ENCODE measurements at places on chromosomes 3 and 15.

GRCh38 chr3:70065696-70066253 lies 66.2 kb downstream of the SAMMSON start:
- DNase-seq, result no peak

DNA sequence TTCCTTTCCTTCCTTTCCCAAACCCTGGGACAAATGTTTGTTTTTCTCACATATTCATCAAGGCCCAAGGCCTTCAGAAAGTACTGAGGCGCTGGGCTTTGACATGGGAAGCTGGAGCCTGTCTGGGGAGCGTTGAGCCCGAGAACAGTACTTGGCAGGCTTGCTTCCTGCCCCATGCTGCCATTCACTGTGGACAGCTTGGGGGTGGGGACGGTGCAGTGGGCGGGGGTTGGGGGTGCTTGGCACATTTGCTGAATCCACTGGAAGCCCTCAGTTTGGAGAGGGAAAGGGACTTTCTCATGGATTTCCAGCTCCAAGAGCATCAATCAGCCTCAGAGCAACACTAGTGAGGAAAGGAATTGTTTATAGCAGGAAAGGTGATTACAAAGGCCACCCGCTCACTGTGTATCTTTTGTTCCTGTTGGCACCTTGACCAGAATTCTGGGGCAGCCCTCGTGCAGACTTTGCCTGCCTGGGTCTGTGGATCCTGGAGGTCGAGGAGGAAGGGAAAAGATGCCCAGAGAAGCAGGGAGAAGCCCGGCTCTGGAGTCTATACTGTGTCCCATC lies 199.8 kb upstream of the RGMA start:
- DNase-seq, result no peak

DNA sequence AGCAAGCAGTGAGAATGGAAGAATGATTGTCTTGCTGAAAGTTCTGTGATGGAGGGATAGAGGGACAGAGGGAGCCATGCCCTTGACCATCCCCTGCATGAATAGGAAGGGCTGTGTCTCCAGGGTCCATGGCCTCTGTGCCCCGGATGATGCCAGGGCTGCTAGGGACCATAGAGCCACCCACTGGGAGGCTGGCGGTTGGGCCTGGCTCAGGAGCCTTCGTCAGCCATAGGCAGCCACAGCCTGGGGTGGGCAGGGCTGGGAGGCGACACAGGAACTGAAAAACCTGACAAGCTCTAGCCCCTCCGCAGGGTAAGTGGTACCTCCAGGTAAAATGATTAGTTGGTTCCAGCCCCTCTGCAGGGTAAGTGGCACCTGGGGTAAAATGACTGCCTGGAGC lies 19.1 kb upstream of the LAMP3 start:
- DNase-seq, result no peak

DNA sequence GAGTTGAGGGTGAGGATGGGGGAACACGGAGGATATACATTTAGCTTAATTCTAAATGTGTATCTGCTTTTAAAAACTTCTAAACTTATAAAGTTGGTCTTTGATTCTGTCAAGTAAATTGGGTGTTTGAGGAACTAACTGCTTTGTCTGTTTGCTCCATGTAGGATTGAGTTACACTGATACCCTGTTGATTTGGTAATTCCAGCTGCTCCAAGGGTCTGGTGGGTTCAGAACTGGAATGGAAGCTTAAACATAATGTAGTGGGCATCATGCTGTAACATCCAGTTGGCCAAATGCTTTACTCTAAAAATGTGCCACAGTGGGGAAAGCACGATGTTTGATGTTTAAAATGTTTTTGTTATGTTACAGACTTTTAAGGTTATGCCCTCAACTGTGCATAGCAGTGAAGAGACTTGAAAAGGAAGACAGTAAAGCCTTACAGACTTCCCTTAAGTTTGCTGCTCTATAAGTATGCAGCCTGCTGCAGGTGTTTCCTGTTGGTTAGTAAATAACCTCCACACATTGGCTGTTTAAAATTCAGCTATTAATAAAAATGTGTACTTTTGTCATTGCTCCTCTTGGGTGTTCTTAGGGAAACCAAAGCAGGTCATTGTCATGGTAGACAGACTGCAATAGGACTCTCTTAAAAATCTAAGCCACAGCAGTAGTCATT lies 5.9 kb upstream of the EDEM1 start:
- DNase-seq, result no peak

DNA sequence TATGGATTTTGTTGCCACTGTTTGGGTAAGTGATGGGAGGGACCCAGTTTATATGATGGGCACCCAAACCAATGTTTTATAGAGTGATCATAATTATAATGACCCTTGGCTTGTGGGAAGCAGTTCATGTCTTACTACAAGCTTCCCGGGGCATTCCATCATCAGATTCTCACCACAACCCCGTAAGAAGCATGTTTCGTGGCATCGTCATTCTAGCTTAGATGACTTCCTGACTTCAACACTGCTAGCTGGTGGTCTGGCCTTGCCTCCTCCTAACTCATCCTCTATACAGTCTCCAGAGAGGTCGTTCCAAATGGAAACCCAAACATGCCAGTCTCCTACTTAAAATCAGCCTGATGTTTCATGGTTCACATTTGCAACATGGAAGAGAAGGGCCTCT lies 226.9 kb downstream of the ADAMTS9 start:
- peak; percentile 88 for DNase-seq

DNA sequence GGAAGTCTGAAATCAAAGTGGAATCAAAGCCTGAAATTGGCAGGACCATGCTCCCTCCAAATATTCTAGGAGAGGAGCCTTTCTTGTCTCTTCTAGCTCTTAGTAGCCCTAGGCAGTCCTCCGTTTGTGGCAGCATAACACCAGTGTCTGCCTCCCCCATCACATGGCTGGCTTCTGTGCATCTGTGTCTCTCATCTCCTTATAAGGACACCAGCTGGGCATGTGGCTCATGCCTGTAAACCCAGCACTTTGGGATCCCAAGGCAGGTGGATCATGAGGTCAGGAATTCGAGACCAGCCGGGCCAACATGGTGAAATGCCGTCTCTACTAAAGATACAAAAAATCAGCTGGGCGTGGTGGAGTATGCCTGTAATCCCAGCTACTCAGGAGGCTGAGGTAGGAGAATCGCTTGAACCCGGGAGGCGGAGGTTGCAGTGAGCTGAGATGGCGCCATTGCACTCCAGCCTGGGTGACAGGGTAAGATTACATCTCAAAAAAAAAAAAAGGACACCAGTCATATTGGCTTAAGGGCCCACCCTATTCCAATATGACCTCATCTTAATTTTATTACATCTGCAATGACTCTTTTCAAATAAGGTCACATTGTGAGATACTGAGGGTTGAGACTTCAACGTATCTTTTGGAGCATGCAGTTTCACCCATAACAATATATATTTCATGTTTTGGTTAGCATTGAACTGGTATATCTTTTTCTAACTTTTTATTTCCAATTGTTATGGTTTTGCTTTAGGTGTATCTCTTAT lies 148.0 kb upstream of the TPM1 start:
- DNase-seq, result no peak

DNA sequence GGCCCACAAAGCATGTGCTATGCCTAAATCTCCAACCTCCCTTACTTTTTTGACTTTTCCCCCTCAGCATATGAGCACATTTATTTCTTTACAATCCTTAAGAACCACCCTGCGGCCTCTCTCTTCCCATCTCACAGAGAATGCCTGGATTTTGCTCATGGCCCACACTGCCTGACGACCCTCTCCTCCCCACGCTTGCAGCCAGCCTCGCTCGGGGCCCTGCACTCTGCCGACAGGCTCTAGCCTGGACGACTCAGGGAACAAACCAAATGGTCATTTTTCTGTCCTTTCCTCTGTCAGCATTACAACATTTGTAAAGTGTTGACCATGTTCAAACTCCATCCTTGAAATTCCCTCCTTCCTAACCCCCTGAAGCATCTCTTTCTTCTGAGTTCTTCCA lies 11.7 kb downstream of the HES1 start:
- DNase-seq, result no peak

- no peak for DNase-seq
Measured at GRCh38 chr3:30692498-30693130, 86.2 kb downstream of the TGFBR2 start.

DNA sequence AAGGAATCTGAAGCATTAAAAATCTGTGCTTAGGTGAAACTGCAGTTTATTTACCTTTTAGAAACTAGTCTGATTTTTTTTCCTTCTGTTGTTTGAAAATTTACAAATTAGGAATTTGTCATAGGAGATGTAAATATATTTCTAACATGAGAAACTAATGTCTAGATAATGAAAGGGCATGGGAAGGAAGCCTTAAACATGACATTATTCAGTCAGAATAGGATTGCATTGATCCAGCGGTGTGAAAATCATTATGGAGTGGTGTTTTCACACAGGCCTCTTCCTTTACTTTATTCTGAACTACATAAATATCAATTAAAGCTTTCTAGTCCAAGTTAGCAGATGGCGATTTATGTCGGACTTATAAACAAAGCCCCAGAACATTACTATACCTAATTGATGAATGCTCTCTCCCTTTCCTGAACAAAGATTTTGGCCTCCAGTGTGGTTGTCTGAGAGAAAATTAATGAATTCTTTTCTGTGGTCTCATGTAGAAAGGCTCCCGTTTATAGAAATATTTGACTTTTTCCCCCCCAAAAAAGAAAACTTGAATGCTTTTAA lies 37.9 kb downstream of the FNDC3B start:
- DNase-seq, result no peak

- no peak for DNase-seq
Measured at GRCh38 chr3:52056521-52056967, at the start of gene DUSP7. TSS of gene DUSP7 (minus strand) at chr3:52056571. CDS start at chr3:52056366, 205 bp downstream.

GRCh38 chr15:88011533-88011932 lies 245.0 kb downstream of the NTRK3 start:
- no peak for DNase-seq

DNA sequence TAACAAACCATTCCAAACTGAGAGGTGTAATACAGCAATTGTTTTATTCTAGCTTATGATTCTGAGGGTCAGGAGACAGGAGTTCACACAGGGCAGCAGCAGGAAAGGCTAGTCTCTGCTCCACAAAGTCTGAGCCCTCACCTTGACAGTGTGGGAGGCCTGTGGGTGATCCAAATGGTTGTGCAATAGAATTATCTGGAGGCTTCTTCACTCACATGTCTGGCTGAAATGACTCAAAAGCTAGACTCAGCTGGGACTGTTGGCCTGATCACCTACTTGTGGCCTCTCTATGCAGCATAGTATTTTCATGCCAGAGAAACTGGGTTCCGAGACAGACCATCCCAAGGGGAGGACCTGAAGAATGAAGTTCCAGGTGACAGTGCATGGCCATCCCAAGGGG lies 233.9 kb upstream of the UBE2E2 start:
- no peak for DNase-seq

DNA sequence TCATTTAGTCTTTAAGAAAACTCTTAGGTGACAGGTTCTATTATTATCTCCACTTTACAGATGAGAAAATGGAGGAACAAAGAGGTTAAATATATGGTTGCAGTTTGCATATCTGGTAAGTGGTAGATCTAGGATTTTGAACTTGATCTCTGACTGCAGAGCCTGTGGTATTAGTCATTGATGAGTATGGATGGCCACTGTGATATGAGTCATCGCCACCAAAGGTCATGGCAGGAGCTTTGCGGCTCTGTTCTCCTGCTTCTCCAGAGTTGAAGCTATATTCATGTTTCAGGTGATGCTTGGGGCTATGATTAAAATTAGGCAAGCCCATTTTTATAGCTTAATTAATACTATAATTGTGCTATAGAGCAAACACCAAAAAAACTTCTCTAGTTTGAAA lies 306.2 kb upstream of the DPPA4 start:
- no peak for DNase-seq

DNA sequence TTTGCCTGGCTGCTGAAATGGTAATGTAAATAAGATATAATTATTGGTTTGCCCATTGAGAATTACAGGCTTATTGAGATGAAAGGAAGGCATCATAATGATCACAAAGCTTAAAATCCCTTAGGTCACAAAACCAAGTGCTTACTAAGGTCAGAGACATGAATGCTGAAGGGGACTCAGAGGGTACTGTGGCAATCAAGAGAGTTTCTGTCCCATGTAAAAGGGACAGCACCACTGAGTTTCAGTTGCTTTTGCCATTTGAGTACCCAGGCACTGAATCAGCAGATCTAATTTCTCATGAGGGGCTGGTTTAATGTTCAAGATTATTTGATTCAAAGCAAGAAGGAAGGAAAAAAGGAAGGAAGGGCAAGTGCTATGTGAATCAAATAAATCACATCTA lies 127.0 kb downstream of the PLOD2 start:
- no peak for DNase-seq

DNA sequence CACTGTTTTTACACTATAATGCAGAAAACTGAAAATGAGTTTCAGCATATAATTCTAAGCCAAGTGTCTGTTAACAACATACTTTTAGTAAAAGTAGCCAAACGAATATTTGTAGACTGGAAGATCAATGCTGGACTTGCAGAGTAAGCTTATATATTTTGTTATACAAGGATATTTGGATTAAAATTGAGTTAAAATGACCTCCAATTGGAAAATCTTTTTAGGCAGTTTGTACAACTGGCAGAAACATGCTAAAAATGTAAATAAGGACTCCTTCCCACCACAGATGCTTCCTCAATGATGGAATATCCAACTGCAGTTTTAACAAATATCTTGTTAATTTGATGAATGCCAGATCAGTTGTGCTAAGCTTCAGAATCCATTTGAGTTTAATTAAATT lies 25.3 kb downstream of the ZBBX start:
- no peak for DNase-seq

- DNase-seq, result no peak
Measured at GRCh38 chr3:198113206-198114053, 153.4 kb downstream of the LMLN start.

DNA sequence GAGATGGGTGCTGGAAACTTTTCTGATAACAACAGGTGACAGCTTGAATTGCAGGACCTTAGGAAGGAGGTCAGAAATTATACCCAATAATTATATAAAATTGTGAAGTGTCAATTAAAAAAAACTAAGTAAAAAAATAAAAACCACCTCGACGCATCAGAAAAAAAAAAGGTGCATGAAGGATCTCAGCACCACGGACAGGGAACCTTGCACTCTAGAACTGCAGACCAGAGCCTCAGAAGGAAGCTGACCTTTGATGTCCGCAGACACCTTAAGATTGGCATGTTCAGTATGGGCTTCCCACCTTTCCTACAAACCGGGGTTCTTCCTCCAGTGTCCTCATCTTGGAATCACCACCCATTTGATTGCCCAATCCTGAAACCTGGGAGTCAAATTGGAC lies 60.9 kb downstream of the SCN10A start:
- DNase-seq, result no peak

GRCh38 chr15:32886459-32886858 lies 168.7 kb downstream of the GREM1 start:
- DNase-seq, result no peak

- DNase-seq, result no peak
Measured at GRCh38 chr3:57937092-57937491, 71.1 kb upstream of the FLNB start.

DNA sequence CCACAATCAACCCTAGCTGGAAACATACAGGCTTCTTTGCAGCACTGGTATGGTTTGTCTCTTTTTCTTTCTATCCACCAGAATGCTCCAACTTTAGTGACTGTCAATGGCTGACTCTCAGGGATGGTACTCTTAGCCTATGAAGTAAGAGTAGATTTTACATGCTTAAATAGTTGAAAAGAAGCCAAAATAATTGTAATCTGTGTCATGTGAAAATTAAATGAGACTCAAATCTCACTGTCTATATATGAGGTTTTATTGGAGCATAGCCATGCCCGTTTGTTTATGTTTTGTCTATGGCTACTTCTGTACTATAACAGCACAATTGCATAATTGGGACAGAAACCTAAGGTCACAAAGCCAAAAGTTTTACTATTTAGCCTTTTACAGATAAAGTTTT lies 29.1 kb upstream of the PDZRN3 start:
- no peak for DNase-seq

GRCh38 chr15:73273181-73274002 lies 95.4 kb downstream of the HCN4 start:
- peak; percentile 25 for DNase-seq

- no peak for DNase-seq
Measured at GRCh38 chr3:71990545-71990944, 205.6 kb upstream of the PROK2 start.
